ENCODE measurements at places on chromosomes 1 and 21.
A peak's percentile ranks its signal among the peaks of the same experiment; 100 is the strongest.

GRCh38 chr1:171748651-171749050 lies 6.8 kb upstream of the VAMP4 start:
- no peak for DNase-seq

DNA sequence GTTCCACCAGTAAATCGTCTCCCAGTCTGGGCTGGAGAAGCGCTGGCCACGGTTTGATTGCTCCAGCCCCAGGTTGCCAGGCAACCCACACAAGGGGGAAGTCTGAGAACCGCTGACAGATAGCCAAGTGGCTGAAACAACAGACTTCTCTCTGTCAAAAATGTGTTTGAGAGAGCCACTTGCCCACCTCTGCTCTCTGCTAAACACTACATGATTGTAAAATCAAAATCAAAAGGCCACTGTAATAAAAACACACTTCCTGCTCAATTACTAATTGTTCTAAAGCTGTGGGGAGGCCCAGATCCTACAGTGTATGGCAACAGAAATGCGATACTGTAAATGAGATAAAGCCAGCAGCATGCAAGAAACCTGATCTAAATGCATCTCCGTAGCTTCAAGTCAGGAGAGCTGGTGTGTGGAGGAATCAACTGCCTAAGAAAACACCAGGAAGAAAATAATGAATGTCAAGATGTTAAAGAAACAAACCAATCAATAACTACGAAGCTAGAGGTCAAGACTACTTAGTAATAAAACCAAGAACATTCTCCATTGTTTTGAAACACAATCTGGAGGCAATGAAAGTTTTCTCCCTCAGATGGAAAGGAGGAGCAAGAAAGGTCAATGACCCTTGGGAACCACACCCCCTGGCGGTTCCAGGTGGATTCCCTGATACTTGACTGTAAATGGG lies 121.2 kb downstream of the SLC45A1 start:
- peak; percentile 26 for DNase-seq

DNA sequence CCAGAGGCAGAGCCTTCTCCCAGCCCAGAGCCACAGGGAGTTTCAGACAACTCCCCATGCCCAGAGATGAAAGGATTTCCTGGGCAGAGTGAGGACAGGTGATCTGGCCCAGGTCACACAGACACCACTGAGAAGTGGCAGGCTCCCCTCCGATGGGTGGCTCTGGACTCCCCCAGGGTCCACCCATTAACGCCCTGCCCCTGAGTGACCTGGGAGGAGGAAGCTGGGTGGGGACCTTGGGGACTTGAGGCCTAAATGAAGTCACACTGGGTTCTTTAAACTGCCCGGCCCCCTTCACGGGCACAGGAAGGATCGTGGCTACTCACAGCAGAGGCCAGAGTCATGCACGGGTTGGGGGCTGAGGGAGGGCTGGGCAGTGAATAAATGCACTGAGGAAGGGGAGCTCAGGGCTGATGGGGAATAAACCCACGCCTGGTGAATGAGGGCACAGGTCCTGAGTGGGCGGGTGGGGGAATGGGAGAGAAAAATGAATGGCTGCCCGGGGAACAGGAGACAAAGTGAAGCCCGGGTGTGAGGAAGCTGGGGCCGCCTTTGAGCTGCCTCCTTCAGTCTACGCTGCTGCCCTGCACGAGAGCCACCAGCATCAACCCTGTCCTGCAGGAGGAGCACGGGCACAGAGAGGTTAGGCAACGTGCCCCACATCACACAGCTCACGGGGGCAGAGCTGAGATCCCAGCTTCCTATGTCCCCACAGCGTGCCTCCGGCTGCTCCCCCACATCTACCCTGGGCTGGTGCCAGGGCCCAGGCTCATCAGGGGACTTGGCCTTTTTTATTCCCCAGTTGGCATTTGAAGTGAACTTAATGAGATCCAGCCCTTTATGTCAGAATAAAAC lies 404.3 kb downstream of the MATN1 start:
- DNase-seq, result no peak

GRCh38 chr1:56577406-56578137 lies 1.8 kb downstream of the PLPP3 start:
- DNase-seq, result peak; percentile 37

- DNase-seq, result no peak
Measured at GRCh38 chr21:18769599-18769998, 366.0 kb upstream of the TMPRSS15 start.

- no peak for DNase-seq
Measured at GRCh38 chr1:156153362-156153761, at the start of gene SEMA4A. Gene SEMA4A, plus strand, starts transcription at chr1:156153585. Its CDS starts 994 bp downstream, at chr1:156154579.

- DNase-seq, result no peak
Measured at GRCh38 chr1:116731439-116731838, 22.8 kb upstream of the CD2 start.

DNA sequence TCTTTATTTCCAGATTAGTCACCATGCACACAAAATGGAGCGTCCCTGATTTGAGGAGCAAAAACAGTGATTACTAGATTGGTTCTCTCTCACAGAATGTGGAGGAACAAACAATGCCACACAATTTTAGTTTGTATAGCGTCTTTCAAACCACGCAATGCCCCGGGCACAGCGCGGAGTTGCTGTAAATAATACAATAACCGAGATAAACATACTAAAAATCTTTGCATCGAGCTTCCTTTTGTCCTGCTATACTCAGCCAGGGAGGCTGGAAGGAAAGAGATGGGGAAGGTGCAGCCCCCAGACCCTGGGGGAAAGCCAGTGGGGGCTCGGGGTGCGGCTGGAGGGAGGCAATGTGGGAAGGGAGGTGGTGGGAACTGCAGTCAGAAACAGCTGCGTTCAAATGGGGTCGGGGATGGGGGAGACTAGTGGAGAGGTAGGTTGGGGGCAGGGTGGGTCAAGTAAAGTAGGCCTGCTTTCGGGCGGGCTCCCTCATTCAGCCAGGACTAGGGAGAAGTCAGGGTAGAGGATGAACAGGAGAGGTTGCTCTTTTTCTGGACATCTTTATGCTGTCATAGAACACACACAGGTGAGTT lies 366.3 kb downstream of the RPS6KC1 start:
- no peak for DNase-seq

DNA sequence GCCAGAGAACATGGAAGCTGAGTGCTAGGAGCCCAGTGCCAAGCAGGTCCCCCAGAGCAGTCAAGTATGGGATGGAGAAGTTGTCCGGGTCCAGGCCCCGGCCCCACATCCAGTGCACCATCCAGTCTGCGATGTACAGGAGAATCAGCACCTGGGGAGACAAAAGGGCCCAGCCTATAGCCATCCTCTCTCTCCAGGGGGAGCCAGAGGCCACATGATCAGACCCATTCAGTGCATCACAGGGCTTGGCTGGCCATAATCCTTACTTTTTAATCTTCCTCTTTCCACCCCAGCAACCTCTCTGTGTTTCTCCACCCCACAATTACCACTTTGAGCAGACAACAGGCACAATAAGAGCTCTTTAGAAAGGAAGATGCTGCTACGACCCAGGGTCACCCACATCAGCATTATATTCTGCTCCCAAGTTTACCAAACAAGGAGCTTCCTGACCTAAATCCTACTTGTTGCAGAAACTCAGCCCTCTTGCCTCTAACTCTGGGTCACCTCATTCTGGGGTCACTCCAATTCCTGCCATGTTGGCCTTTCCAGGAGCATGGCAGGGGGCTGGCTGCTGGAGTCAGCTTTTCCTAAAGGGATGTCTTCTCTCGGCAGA lies 16.4 kb upstream of the RAB29 start:
- peak; percentile 70 for DNase-seq

DNA sequence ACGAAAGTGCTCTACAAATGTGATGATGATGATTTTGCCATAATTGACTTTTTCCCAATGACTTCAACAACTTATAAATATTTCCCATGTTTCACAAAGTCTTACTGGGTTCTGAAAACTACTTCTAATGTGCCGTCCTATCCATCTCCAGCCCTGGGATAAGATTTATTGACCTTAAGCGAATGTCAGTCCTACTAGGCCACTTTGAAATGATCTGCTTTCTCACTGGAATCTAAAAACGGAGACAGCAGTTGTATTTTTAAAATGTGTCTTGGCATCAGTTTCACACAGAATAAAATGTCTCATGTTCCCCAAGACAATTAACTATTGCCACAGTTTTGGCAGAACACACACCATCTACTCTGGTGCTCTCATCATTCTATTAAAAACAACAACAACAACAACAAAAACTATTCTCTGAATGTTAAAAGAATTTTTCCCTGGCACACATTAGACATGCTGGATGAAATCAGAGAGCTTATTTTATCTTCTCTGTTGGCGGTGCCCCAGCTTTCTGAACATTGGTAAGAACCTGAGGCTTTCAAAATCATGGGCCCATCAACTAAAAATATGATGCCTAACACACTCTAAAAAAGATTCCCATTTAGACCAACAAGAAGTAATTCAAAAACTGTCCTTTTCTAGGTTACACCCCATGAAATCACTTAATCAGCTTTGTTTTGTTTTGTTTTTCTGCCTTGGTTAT lies 23.1 kb upstream of the DNASE2B start:
- DNase-seq, result no peak

DNA sequence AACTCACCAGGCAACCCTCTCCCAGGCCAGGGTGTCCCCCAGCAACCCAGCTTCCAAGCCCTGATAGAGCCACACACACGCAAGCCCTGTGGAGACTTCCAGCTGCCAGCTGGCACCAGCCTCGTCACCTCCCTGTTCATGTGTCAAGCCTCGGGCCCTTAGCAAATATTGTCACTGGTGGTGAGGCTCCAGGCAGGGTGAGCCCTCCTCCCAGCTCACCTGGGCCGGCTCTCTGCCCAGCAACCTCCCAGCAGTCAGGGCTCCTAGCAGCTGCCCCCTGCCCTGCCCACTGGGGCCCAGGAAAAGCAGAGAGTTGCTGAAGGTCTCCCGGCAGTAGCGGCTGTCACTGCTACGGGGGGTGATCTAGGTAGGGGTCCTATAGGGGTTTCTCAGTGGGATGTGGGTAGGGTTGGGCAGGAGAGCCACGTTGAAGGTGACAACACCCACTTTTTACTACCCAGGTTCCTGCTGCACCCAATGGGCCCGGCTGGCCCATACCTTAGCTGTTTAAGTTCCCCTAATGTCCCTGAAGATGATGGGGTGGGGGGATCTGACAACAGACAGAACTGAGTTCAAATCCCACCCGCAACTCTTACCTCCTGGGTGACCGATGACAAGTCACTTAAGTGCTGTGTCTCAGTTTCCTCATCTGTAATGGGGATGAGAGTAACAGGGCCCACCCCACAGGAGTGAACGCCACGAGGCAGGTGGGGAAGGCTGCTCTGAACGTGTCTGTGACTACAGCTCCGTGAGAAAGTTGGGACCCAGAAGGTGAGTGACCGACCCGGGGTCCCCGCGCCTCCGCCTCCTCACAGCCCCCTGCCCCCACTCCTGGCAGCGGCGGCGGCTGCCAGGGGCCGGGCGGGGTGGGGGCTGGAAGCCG lies 678 bp downstream of the TTC39A start:
- DNase-seq, result no peak

Data from ELR (cell line).